HFFc6 (cell line): ENCODE measurements at places on chromosomes 6 and 20. TPM values are rescaled to one million over a fixed set of nuclear protein-coding genes. Genes with fewer than 3 reads are reported as not detected.

NOX3 gene
- not detected in 3 replicates for total RNA-seq

PNPLA1 gene
- not detected in 3 replicates for total RNA-seq

DNA sequence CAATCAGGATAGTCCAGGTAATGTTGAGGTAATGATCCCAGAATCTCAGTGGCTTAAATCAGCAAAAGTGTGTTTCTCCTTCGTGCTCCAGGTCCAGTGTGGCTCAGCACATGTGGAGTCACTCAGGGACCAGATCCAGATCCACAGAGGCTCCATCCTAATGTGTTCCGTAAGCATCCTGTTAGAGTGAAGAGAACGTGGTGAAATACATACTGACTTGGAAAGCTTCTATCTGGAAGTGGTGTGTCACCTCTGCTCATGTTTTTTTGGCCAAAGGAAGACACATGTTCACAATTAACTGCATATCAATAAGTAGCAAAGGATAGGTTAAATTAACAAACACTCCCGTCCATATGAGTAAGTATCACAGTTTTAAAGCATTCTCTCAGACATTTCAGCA lies 26.8 kb upstream of the PREP start:
- H3K4me1 ChIP-seq = peaks cover 71% of the 10 kb centered on the region
- no peaks in the 10 kb centered on the region for H3K27me3 ChIP-seq
- DNase-seq = peak; percentile 12
- H3K4me3 ChIP-seq = no peak overlapping the region
- peak overlapping the region; percentile 43 for H3K27ac ChIP-seq

DNA sequence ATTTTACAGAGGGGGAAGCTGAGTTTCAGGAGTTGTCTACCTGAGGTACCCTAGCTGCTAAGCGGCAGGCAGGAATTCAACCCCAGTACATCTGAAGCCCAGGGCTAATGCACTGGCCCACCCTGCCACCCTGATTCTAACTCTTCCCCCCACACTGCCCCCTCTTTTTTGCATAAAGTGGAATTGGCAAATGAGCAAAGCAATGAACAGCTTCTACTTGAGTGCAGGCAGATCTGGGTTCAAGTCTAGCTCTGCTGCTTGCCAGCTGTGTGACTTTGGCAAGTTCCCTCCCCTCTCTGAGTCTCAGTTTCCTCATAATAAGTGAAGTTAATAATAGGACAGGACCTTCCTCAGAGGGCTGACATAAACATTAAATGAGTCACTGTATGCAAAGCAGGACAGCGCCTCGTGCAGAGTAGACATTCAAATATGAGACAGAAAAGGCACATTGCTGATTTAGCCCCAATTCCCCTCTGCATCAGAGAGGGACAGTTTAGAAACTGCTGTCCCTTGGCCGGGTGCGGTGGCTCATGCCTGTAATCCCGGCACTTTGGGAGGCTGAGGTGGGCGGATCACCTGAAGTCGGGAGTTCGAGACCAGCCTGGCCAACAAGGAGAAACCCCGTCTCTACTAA lies 4.7 kb downstream of the ADA start:
- no peaks in the 10 kb centered on the region for H3K27me3 ChIP-seq
- no peaks in the 10 kb centered on the region for H3K36me3 ChIP-seq
- peaks cover 55% of the 10 kb centered on the region for H3K4me1 ChIP-seq
- peak overlapping the region; percentile 58 for H3K27ac ChIP-seq

GRCh38 chr20:49635866-49636265 lies 67.9 kb upstream of the PTGIS start:
- no peaks in the 10 kb centered on the region for H3K27me3 ChIP-seq
- peaks cover 28% of the 10 kb centered on the region for H3K36me3 ChIP-seq

DNA sequence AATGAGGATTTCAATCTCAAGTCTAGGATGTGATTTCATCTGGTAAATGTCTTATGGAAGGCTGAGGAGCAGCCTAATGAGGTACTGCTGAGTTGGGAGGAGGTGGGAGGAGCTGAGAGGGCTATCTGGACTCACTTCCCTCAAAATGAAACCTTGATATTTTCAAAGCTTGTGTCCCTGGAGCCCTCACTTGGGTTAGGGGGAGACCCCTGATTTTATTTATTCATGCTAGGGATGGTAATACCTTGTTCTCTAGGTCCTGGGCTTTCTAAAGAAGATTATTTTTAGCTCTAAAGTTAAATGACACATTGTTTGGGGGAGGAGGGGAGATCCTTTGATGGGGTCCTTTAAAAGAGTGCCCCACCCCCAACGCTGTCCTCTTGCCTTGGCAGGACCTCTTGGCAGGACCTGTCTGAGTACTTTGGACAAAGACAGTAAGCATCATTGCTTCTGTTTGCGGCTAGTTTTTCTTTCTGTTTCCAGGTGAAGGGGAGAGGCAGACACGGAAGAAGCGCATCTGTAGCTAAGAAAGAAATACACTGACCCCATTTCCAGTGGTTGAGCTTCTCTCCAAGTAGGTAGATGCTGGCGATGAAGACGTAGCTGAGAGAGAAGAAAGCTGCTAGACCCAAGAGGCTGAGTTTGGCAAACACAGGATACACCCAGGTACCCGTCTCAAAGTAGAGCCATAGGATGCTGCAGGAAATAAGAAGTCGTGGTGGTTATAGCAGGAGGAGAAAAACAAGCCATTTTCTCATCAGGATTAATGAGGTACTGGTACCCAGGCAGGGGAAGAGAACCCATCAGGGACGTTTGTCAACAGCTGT lies 55.6 kb downstream of the ADTRP start:
- no peaks in the 10 kb centered on the region; the same call in 1 of the 2 replicates for H3K27me3 ChIP-seq
- no peak overlapping the region for H3K27ac ChIP-seq
- no peak for DNase-seq
- 0 out of 2 replicates have a peak, but pooled peaks cover 8% of the 10 kb centered on the region for H3K4me1 ChIP-seq

- no peaks in the 10 kb centered on the region for H3K36me3 ChIP-seq
- H3K27me3 ChIP-seq = peaks cover 28% of the 10 kb centered on the region
- no peaks in the 10 kb centered on the region for H3K4me1 ChIP-seq
- DNase-seq = peak; percentile 16
Measured at GRCh38 chr6:151240791-151241642, 1.2 kb downstream of the AKAP12 start.

GRCh38 chr20:62804627-62805154 lies at the start of gene OGFR:
Gene OGFR, plus strand, starts transcription at chr20:62804835. Its CDS starts 25 bp downstream, at chr20:62804860.
- H3K4me1 ChIP-seq = peaks cover 21% of the 10 kb centered on the region
- H3K27ac ChIP-seq = peak within 1 kb of the TSS; percentile 86
- DNase-seq = no peak

DNA sequence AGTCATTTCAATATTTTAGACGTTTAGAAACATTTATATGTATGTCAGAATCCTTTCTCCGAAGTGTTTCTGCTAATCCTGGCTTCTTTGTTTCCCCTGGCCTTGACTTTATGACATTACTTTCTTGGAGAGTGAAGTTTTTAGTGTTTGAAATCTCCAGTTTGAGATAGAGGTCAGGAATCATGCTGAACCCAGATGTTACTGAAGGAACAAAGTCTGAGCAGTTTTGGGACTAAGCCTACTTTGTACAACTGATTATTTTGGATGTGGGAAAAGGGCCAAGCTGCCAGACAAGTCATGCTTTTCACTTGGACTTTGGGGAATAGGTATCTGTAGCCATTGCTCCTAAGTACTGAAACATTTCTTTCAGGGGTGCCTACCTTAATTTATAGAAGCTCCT lies 2.3 kb downstream of the RNF144B start:
- peak overlapping the region; percentile 66; the same call in 1 of the 2 replicates for H3K27ac ChIP-seq
- H3K4me1 ChIP-seq = peaks cover 42% of the 10 kb centered on the region
- H3K4me3 ChIP-seq = peak overlapping the region; percentile 47
- no peaks in the 10 kb centered on the region; the same call in 1 of the 2 replicates for H3K27me3 ChIP-seq
- H3K36me3 ChIP-seq = no peaks in the 10 kb centered on the region

DNA sequence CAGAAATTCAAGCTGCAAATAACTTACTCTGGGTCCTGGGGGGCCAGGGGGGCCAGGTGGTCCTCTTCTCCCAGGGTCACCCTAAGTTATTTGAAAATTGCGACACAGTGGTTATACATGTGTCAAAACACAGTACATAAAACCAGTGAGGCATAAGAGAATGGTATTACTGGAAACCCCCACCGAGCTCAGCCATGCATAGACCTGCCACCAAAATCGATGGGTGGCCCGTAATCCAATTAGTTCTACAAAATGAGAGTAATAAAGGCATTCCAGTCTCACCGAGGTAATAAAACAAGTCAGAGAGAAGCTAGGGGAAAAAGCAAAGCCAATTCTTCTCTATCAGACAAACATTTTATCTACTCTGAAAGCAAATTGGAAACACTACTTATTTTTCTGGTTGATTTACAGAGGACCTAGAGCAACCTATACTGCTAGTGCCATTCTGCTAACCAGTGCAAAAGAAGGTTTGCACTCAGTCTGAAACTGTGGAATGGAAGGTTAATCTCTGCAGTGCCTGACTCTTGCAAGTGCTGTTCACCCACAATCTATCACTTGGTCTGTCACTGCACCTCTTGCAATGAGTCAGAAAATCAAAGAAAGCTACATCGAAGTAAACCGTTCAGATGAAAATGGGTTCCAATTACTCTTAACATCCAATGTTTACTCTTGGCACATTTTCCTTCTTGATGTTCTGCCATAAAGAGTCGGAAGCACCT lies 32.4 kb downstream of the COL9A1 start:
- peaks cover 2% of the 10 kb centered on the region; the same call in 1 of the 2 replicates for H3K27me3 ChIP-seq
- H3K4me1 ChIP-seq = no peaks in the 10 kb centered on the region
- H3K4me3 ChIP-seq = no peak overlapping the region
- DNase-seq = no peak
